ENCODE measurements at places on chromosomes 5 and 9. TPM values are rescaled to one million over a fixed set of nuclear protein-coding genes. Genes with fewer than 3 reads are reported as not detected.

The FOXD4 gene
- not detected for total RNA-seq

DNA sequence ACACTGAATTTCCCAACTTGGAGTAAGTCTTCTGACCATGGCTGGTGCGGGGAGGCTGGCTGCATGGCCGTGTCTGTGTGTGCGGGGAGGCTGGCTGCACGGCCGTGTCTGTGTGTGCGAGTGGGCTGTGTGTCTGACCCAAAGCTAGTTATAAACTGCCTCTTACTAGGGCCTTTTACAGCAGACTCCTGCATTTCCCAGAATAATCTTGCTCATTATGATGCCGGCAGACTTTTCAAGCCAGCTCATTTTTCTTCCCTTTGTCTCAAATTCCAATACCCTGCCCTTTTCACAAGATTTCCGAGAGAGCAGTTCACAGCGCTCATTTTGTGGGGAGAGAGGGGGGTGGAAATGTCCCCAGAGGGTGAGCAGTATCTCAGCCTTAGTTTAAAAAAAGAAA, 470.7 kb upstream of the BRINP1 start:
- H3K4me1 ChIP-seq = peaks cover 17% of the 10 kb centered on the region
- no peaks in the 10 kb centered on the region for H3K36me3 ChIP-seq
- no peaks in the 10 kb centered on the region for H3K27me3 ChIP-seq
- peak; percentile 34 for DNase-seq
- no peak overlapping the region for H3K27ac ChIP-seq

- H3K4me1 ChIP-seq = peaks cover 4% of the 10 kb centered on the region
- DNase-seq = peak; percentile 18
- no peaks in the 10 kb centered on the region for H3K27me3 ChIP-seq
- peak overlapping the region; percentile 71 for H3K4me3 ChIP-seq
- H3K36me3 ChIP-seq = no peaks in the 10 kb centered on the region
Observed at GRCh38 chr5:41925555-41925951, 472 bp downstream of the FBXO4 start.

The NR5A1 gene
- 1.0 TPM for total RNA-seq

- H3K4me3 ChIP-seq = no peak overlapping the region
- no peaks in the 10 kb centered on the region for H3K36me3 ChIP-seq
- H3K27me3 ChIP-seq = no peaks in the 10 kb centered on the region
- no peaks in the 10 kb centered on the region for H3K4me1 ChIP-seq
Observed at GRCh38 chr9:72596451-72597180, 75.2 kb downstream of the TMC1 start.

The ZNF883 gene
- 11.5 TPM for total RNA-seq

DNA sequence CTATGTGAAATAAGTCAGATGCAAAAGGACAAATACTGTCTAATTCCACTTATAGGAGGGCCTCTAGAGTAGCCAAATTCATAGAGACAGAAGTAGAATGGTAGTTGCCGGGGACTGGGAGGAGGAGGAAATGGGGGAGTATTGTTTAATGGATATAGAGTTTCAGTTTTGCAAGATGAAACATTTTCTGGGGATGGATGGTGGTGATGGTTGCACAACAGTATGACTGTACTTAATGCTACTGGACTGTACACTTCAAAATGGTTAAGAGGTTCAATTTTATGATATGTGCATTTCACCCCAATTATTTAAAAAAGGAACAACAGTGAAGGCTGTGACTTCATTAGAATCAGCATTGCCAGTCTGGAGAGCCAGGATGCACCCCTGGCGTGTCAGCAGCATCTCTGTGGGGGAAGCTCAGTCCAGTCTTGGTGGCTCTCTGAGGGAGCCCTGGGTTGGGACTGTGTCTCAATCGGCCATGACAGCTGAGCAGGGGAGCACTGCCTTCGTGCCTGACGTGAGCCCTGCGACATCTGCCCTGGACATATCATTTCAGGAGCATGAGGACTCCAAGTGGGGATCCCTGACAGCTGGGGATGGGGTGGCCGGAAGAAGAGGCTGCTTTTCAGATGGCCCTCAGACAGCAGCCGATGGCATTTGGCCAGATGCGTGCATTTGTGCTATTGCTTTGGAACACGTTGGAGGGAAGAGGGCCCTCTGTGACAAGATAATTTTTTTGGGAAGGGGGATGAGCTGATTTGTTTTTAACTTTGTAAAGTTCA, 130.8 kb upstream of the STC2 start:
- no peak overlapping the region for H3K4me3 ChIP-seq
- no peak overlapping the region for H3K27ac ChIP-seq
- DNase-seq = no peak
- H3K4me1 ChIP-seq = no peaks in the 10 kb centered on the region

GRCh38 chr9:73050065-73050816, 97.4 kb upstream of the ALDH1A1 start:
- no peaks in the 10 kb centered on the region for H3K36me3 ChIP-seq
- H3K27ac ChIP-seq = no peak overlapping the region
- no peaks in the 10 kb centered on the region for H3K27me3 ChIP-seq
- no peak overlapping the region for H3K4me3 ChIP-seq
- no peak for DNase-seq

GRCh38 chr9:96553070-96553469, 66.6 kb downstream of the CDC14B start:
- H3K4me1 ChIP-seq = no peaks in the 10 kb centered on the region
- no peak overlapping the region for H3K27ac ChIP-seq

GRCh38 chr5:96483878-96484277, 50.8 kb upstream of the PCSK1 start:
- no peak overlapping the region for H3K4me3 ChIP-seq
- H3K36me3 ChIP-seq = no peaks in the 10 kb centered on the region
- no peaks in the 10 kb centered on the region for H3K4me1 ChIP-seq
- H3K27me3 ChIP-seq = no peaks in the 10 kb centered on the region
- DNase-seq = peak; percentile 71

GRCh38 chr5:983238-983524, 25.4 kb upstream of the NKD2 start:
- H3K4me3 ChIP-seq = no peak overlapping the region
- peaks cover 21% of the 10 kb centered on the region for H3K4me1 ChIP-seq
- H3K36me3 ChIP-seq = no peaks in the 10 kb centered on the region
- no peak overlapping the region for H3K27ac ChIP-seq
- no peaks in the 10 kb centered on the region for H3K27me3 ChIP-seq

DNA sequence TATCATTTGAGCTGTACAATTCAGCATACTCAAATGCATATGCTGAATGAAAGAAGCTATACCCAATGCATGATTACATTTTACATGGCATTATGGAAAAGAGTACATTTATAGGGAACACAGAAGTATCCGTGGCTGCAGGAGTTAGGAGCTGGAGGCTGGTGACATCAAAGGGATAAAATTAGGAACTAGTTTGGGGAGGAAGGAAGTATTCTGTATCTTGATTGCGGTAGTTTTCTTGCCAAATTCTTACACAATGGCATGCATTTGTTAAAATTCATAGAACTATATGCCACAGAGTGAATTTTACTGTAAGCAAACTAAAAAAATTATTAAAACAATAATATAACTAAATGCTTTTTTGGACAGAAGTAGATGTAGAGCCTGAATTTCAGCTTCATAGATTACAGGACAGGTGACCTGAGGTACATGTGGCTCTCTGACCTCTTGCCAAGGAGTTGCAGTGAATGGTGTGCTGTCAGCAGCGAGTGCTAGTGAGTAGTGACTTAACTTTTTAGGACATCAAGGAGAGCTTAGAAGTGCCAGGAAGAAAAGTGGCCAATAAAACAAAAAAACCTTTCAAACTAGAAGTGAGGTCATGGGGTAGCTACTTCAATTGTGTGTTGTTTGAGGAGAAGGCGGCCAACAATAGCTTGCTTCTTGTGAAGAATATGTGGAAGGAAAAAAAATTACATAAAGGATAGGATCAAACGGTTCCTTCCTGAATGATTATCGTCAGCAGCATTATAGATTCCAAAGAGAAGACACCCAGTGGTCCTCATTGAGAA, 514.9 kb upstream of the CLINT1 start:
- H3K4me3 ChIP-seq = no peak overlapping the region
- H3K27ac ChIP-seq = no peak overlapping the region
- DNase-seq = no peak
- no peaks in the 10 kb centered on the region for H3K27me3 ChIP-seq

- H3K36me3 ChIP-seq = no peaks in the 10 kb centered on the region
- no peaks in the 10 kb centered on the region for H3K27me3 ChIP-seq
- peak overlapping the region; percentile 30 for H3K4me3 ChIP-seq
- peaks cover 39% of the 10 kb centered on the region for H3K4me1 ChIP-seq
- peak overlapping the region; percentile 94 for H3K27ac ChIP-seq
- peak; percentile 86 for DNase-seq
Observed at GRCh38 chr9:129139233-129139992, 28.2 kb downstream of the PTPA start.

DNA sequence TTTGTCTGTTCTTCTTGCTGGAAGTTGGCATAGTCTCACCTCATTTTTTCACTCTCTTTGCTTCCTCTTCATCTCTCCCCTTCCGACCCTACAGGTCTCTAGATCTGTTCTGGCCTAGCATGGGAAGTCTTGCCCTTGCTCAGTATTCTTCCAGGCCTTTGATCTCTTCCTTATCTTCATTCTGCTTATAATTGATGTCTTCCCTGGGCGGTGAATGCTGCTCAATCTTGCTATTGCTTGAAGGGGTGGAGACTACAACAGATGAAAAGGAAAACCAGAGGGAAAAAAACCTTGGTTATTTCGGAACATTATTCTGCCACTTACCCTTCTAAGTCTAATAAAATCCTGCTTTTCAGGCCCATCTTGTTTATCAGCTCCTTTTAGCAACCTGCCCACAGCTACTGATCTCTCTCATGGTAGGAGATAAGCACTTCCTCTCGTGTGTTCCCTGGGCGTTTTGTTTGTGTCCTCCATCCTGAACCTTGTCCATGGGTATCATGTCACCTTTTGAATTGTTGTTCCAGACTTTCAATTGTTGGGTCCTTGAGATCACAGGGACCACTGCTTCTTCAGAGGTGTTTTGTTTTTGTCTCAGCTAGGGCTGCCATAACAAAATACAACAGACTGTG, 375.6 kb downstream of the ADGRV1 start:
- H3K36me3 ChIP-seq = no peaks in the 10 kb centered on the region
- no peak overlapping the region for H3K27ac ChIP-seq
- peaks cover 35% of the 10 kb centered on the region for H3K4me1 ChIP-seq
- H3K27me3 ChIP-seq = no peaks in the 10 kb centered on the region
- no peak overlapping the region for H3K4me3 ChIP-seq
- no peak for DNase-seq

The MORN5 gene
- 1.7 TPM for total RNA-seq

GRCh38 chr9:17719053-17719452, 140.2 kb downstream of the SH3GL2 start:
- H3K4me1 ChIP-seq = no peaks in the 10 kb centered on the region
- no peaks in the 10 kb centered on the region for H3K27me3 ChIP-seq
- no peak overlapping the region for H3K4me3 ChIP-seq
- no peak overlapping the region for H3K27ac ChIP-seq
- DNase-seq = no peak

DNA sequence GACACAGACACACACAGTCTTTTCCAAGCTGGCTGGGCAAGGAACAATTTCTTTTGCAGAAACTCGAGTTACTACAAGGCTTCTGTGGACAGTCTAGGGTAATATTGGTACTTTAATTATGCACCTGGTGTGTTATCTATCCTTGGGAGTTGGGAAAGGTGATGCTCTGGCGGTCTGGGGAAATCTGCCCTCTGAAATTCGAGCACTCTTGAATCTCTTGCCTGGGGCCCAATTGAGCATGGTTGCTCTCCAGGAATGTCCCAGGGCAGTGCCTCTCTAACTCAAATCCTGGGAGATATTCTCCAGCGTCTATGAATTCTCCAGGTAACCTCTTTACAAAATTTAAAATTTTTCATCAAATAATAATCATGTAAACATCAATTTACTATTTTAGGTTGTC, 69.3 kb downstream of the KCNIP1 start:
- peak; percentile 21 for DNase-seq
- no peaks in the 10 kb centered on the region for H3K36me3 ChIP-seq
- H3K27ac ChIP-seq = no peak overlapping the region
- no peak overlapping the region for H3K4me3 ChIP-seq
- no peaks in the 10 kb centered on the region for H3K27me3 ChIP-seq
- peaks cover 21% of the 10 kb centered on the region for H3K4me1 ChIP-seq

The ABO gene
- not detected for total RNA-seq

DNA sequence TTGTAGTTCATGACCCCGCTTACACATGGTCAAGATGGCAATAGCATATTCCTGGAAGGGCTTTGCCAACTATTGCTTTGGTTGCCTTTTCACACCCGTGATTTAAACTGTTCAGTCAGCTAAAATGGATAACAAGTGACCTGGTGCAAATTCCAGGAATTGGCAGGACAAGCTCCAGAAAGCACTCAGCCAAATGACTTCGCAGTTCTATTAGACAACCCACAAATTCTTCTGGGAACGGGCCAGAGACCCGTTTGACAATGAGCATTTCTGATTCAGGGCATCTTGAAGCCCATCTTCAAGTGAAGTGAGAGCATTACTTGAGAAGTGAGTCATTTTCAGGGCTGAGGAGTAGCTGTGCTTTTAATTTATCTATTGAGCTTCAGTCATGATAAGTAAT, 165.0 kb downstream of the DROSHA start:
- H3K36me3 ChIP-seq = no peaks in the 10 kb centered on the region
- no peaks in the 10 kb centered on the region for H3K4me1 ChIP-seq
- no peak overlapping the region for H3K27ac ChIP-seq
- H3K27me3 ChIP-seq = no peaks in the 10 kb centered on the region
- H3K4me3 ChIP-seq = no peak overlapping the region

DNA sequence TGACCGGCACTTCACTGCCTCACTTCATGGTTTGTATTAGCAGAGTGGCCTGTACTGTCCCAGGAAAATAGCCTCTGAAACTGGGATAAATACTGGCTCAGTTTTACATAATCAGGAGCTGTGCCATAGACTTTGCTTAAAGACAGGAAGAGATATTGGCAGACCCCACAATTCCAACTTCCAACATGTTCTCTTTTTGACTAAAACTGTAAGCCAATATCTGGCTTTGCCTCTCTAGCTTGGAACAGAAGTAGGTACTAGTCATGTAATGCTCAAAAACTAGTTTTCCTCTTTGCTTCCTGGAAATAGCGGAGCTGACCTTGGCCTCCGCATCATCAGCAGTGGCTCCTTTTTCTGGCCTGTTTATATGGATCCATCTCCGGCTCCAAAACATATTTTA, 276.9 kb downstream of the CDH9 start:
- H3K4me3 ChIP-seq = no peak overlapping the region
- DNase-seq = no peak
- H3K36me3 ChIP-seq = no peaks in the 10 kb centered on the region
- no peaks in the 10 kb centered on the region for H3K27me3 ChIP-seq
- no peak overlapping the region for H3K27ac ChIP-seq

DNA sequence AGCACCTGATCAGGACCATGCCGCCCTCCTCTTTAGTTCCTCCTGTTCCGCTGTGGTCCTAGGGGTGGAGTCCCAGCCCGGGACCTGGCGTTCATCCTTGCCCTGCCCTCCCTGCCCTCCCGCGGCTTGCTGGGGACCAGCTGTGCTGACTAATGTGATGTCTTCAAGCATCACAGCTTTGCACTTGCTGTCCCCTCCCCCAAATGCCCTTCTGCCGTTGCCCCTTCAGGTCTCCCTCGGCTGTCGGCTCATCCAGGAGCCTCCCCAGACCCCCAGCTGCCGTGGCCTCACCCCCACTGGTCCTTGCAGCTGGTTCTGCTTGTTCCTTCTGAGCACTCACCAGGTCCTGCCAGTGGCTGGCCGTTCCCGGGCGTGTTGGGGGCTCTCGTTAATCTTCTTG, 19.9 kb downstream of the RXRA start:
- no peaks in the 10 kb centered on the region for H3K36me3 ChIP-seq
- peaks cover 14% of the 10 kb centered on the region for H3K4me1 ChIP-seq
- DNase-seq = no peak
- no peak overlapping the region for H3K4me3 ChIP-seq
- no peaks in the 10 kb centered on the region for H3K27me3 ChIP-seq

GRCh38 chr5:160023007-160023907, 14.3 kb downstream of the TTC1 start:
- H3K4me3 ChIP-seq = no peak overlapping the region
- no peaks in the 10 kb centered on the region for H3K36me3 ChIP-seq
- H3K27me3 ChIP-seq = no peaks in the 10 kb centered on the region
- no peak for DNase-seq
